ENCODE measurements at places on chromosomes 4 and X. TPM values are rescaled to one million over a fixed set of nuclear protein-coding genes. Genes with fewer than 3 reads are reported as not detected.

The FAM9B gene
- total RNA-seq, result not detected

The CT47A1 gene
- total RNA-seq, result not detected

The ZAR1 gene
- total RNA-seq, result not detected

The MTTP gene
- 3.7 TPM for total RNA-seq

The SMARCA1 gene
- 31.3 TPM for total RNA-seq

The PLAC1 gene
- total RNA-seq, result not detected

DNA sequence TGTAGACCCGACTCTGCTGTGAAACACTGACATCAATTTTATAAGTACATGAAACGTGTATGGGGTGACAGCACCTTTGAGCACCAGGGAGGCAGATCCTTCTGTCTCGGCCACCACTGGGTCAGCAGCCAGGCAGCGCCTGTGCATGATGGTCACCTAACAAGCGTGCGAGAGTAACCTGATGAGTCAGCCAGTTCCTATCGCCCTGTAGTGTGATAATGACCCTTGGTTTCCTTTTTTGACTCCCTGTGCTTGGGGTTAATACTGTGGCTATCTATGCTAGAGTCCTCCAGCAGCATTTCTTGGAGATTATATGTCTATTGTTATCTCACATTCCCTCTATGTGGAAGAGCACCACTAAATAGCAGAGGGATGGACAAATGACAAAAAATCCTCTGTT, 101.6 kb downstream of the NPNT start:
- H3K27me3 ChIP-seq, result no peaks in the 10 kb centered on the region
- H3K27ac ChIP-seq, result no peak overlapping the region
- H3K4me3 ChIP-seq, result no peak overlapping the region
- peaks cover under 1% of the 10 kb centered on the region for H3K4me1 ChIP-seq
- H3K36me3 ChIP-seq, result no peaks in the 10 kb centered on the region
- no peak for DNase-seq

GRCh38 chrX:123764967-123765871, 32.4 kb upstream of the THOC2 start:
- no peaks in the 10 kb centered on the region for H3K27me3 ChIP-seq
- H3K36me3 ChIP-seq, result no peaks in the 10 kb centered on the region
- H3K27ac ChIP-seq, result peak overlapping the region; percentile 77
- no peaks in the 10 kb centered on the region for H3K4me1 ChIP-seq

DNA sequence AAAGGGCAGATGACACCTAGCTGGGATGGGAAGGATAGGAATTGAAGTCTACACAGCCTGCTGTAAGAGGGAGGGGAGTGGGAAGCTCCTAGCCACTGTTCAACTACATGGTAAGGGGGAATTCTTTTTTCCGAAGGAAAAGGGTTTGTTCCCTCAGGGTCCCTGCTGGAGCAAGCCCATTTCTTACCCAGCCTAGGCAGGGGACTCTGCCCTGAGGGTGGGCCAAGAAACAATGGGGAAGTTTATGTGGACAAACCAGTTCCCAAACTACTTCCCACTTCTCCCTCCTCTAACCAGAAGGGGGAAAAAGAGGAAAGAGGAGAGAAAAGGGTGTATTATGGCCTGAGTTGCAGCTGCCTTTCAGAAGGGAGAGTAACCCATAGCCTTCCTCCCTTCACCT, 13.5 kb upstream of the VSIG4 start:
- no peaks in the 10 kb centered on the region for H3K4me1 ChIP-seq
- no peak for DNase-seq
- no peaks in the 10 kb centered on the region for H3K36me3 ChIP-seq

GRCh38 chr4:10697086-10697485, 12.5 kb upstream of the CLNK start:
- H3K4me3 ChIP-seq, result no peak overlapping the region
- no peaks in the 10 kb centered on the region for H3K36me3 ChIP-seq
- no peak for DNase-seq

DNA sequence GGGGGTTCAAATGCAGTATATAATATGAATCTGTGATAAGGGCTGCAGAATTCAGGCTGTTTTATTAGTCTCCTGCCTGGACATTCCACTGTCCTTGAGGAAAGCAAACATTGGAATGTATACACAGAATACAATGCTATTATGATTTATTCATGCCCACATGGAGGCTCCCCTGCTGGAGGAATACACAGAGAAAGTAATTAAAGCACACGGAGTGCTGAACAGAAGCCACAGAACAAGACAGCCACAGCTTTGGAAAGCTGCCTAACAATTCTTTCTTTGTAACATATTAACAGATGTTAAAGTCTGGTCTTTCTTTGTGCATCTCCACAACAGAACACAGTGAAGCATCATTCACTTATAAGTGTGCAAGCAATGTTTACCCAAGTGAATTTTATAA, 155.8 kb downstream of the ARAP2 start:
- no peaks in the 10 kb centered on the region for H3K4me1 ChIP-seq
- H3K27ac ChIP-seq, result no peak overlapping the region
- DNase-seq, result no peak
- no peaks in the 10 kb centered on the region for H3K36me3 ChIP-seq

DNA sequence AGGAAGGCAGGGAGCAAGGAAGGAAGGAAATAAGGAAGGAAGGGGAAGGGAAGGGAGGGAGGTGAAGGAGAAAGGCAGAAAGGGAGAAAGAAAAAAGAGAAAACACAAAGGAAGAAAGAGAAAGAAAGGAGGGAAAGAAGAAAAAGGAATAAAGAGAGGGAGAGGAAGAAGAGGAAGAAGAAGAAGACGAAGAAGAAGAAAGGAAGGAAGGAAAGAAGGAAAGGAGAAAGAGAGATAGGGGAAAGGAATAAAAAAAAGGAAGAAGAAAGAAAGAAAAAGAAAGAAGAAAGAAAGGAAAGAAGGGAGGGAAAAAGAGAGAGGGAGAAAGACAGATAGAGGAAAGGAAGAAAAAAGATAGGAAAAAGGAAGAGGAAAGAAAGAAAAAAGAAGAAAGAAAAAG, 128.0 kb downstream of the MXRA5 start:
- H3K4me1 ChIP-seq, result no peaks in the 10 kb centered on the region
- DNase-seq, result no peak
- H3K27me3 ChIP-seq, result no peaks in the 10 kb centered on the region
- no peaks in the 10 kb centered on the region for H3K36me3 ChIP-seq

- H3K4me1 ChIP-seq, result no peaks in the 10 kb centered on the region
- no peak for DNase-seq
- H3K27ac ChIP-seq, result no peak overlapping the region
- H3K36me3 ChIP-seq, result no peaks in the 10 kb centered on the region
- H3K27me3 ChIP-seq, result peaks cover 12% of the 10 kb centered on the region
Measured at GRCh38 chrX:135112096-135112729, 8.1 kb downstream of the ETDB start.

DNA sequence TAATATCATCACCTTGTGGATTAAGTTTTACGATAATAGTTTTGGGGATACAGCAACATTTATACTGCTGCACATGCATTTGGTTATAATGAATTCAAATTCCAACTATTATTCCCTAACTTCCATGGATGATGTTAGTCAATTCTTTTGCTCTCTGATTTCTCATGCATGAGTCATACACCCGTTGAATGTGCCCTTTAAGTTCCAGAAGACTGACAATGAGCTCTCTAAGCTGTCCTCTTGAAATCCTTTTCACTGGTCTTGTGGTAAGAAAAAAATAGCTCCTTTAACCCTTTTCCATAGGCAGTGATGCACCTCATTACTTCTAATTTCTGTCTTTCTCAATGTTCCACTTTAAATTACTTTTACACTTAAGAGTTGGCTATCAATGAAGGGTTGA, 1095.2 kb upstream of the POU3F4 start:
- no peak for DNase-seq
- no peaks in the 10 kb centered on the region for H3K4me1 ChIP-seq
- no peaks in the 10 kb centered on the region for H3K27me3 ChIP-seq
- H3K4me3 ChIP-seq, result no peak overlapping the region
- H3K27ac ChIP-seq, result no peak overlapping the region

DNA sequence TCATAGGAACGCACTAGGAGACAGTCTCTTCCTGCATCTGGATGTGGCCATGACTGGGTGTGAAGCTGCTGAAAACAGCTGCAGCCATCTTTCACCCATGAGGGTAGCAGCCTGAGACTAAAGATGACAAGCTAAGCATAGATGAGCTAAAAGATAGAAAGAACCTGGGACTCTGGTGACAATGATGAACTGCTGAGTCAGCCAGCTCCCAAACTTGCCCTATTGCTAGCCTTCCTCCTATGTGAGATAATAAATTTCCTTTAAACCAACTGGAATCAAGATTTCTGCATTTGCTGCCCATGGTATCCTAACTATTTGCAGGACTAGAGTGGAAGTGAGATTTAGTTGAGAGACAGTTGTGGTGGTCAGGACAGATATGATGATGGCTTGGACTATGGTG, 21.0 kb upstream of the PI4K2B start:
- no peak for DNase-seq
- no peak overlapping the region for H3K4me3 ChIP-seq
- no peaks in the 10 kb centered on the region for H3K36me3 ChIP-seq
- H3K27me3 ChIP-seq, result no peaks in the 10 kb centered on the region

DNA sequence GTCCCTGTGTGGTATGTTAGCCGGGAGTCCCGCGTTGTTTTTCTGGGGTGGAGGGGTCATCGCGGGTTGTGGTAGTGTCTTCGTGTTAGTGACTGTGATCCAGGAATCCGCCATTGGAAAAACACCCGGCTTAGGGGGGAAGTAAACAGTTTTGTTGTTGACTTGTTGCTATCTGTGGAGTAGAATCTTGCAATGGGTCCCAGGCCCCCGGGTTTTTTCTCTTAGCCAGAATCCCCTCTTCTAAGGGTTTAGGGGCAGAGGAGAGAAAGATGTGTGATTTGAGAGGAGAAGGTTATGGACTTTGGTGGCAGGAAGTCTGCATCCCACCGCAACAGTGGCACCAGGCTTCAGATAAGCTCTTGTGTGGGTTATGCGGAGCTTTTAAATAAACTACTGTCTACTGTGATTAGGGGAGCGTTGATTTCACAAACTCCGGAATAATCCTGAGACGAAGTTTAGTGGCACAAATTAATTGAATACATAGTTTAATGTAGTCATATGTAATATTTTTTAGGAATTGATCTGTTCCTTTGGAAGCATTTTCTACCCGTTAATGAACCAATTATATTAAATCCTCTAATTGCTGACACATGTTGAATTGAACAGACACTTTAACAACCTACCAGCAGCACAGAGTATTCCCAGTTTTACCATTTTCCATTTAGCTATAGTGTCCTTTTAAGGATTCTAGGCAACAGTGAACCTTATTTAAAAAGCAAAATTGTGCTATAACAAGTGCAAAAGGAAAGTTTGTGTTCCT, 1.4 kb downstream of the DDX3X start:
- DNase-seq, result no peak
- H3K4me3 ChIP-seq, result peak overlapping the region; percentile 91
- H3K27me3 ChIP-seq, result no peaks in the 10 kb centered on the region

DNA sequence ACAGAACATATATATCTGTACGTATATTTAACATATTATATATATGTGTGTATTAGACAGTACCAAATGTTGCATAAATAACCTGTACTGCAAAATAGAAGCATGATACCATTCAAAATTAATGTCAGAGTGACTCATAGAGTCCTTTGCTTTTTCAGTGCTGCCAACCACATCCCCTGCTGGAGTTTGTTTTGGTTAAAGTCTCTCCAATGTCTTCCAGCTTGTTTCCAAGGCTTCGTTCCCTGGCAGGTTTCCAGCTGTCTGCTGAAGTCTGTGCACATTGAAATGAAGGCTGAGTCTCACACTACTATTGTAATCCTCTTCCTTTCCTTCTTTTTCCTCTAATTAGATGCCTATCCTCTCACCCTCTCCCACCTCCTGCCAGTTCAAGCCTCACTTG, 14.9 kb downstream of the NRK start:
- H3K27me3 ChIP-seq, result no peaks in the 10 kb centered on the region
- H3K27ac ChIP-seq, result no peak overlapping the region

- DNase-seq, result no peak
- no peaks in the 10 kb centered on the region for H3K27me3 ChIP-seq
- peak overlapping the region; percentile 61 for H3K27ac ChIP-seq
- no peak overlapping the region for H3K4me3 ChIP-seq
- H3K4me1 ChIP-seq, result peaks cover 4% of the 10 kb centered on the region
Measured at GRCh38 chr4:155591738-155592143, 74.9 kb upstream of the GUCY1A1 start.

- no peak overlapping the region for H3K4me3 ChIP-seq
- peaks cover 69% of the 10 kb centered on the region for H3K4me1 ChIP-seq
- no peak overlapping the region for H3K27ac ChIP-seq
- peaks cover 31% of the 10 kb centered on the region for H3K36me3 ChIP-seq
- no peaks in the 10 kb centered on the region for H3K27me3 ChIP-seq
- no peak for DNase-seq
Measured at GRCh38 chr4:143421609-143422008, 84.9 kb downstream of the GAB1 start.

GRCh38 chr4:25448379-25449109, 71.5 kb downstream of the ANAPC4 start:
- DNase-seq, result no peak
- no peaks in the 10 kb centered on the region for H3K4me1 ChIP-seq
- H3K36me3 ChIP-seq, result no peaks in the 10 kb centered on the region
- no peak overlapping the region for H3K4me3 ChIP-seq

DNA sequence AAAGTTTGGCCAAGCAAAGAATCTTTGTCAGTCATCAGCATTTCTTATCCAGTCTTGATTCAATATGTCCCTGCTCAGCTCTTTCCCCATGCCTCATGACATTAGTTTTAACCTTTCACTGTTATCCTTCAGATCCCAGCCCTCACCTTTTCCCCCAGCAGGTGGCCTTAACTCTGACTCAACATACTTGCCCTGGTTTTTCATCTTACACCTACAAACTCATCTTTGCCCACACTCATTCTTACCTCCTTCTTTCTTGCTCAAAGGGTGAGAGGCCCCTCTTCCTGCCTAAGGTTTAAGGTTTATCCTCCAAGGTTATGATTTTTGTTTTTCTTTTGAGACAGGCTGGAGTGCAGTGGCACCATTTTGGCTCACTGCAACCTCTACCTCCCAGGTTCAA, 10.6 kb upstream of the ANXA5 start:
- H3K27me3 ChIP-seq, result no peaks in the 10 kb centered on the region
- peaks cover 13% of the 10 kb centered on the region for H3K4me1 ChIP-seq
- DNase-seq, result no peak

DNA sequence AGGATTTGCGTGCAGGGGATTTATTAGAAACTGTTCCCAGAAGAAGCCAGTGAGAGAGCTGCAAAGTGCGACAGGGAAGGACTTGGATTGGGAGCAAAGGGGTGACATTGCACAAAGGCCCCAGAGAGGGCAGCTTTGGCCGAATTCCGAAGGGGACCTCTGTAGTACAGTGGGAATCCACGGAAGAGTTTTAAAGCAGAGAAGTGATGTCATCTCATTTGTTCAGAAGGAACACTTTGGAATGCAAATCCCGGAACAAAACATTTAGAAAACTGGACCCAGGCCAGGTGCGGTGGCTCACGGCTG, 71.7 kb downstream of the FAM184B start:
- no peaks in the 10 kb centered on the region for H3K4me1 ChIP-seq
- no peak for DNase-seq
- H3K36me3 ChIP-seq, result no peaks in the 10 kb centered on the region
- H3K27me3 ChIP-seq, result peaks cover 8% of the 10 kb centered on the region
- no peak overlapping the region for H3K4me3 ChIP-seq

DNA sequence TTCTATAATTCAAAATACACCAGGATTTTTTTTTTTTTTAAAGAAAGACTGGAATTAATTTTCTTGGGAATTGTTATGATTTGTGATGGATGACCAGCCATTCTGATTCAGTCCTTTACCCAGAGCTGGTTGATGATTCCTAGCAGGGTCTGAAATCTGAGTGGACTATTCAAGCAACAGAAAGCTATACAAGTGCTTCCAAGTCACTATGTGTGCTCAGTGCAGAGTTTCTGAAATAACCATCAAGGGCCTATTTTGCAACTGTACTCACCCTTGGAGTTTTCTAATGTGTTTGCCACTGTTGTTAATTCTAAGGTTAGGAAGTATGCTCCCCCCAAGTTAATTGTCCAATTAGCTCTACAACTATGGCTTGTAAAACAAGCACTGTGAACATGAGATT, 137.7 kb upstream of the RAPGEF2 start:
- no peak overlapping the region for H3K27ac ChIP-seq
- H3K4me1 ChIP-seq, result no peaks in the 10 kb centered on the region
- H3K4me3 ChIP-seq, result no peak overlapping the region
- no peak for DNase-seq
- H3K36me3 ChIP-seq, result no peaks in the 10 kb centered on the region
